ENCODE measurements at places on chromosomes 3 and 15.

DNA sequence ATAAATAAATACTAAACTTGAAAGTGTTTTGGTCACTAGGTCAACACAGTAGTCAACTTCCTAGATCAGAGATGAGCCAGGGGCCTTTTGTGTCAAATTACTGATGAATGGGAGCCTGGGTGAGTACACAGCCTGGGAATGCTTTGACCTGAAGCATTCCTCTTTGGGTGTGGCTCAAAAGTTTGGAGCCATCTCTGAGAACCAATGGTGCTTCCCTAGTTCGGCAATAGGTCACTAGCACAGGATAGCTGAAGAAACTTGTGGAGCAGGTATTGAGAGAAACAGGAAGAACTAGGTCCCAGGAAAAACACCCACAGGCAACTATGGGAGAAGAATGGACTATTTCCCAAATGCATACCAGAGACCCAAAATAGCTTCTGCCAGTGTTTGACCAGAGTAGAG, 56.6 kb upstream of the PLXND1 start:
- DNase-seq, result no peak

DNA sequence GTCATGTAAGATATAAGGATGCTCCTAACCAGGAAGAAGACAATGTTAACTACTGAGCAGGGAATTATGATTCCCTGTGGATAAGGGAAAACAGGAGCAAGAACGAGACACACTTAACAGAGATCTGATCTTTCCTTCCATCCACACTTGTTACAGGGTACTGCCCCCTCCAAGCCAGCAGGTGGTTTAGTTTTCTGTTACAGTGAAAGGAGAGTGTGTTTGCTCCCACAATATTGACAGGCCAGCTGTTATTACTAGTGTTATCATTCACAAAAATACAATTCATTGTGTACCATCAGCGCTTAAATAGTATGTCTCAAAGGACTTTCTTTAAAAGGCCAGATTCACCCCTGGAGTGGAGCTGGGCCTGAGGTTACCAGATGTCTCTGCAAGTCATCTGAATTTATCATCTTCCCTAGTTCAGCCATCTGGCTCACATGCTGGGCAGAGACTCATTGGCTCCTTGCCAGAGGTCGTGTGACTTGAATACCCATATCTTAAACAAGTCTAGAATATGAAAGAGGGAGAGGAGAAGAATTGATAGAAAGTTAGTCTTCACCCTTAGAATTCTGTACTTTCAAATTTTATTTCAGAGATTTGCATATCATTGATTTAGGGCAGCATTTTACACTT, 16.8 kb upstream of the FMN1 start:
- peak; percentile 35 for DNase-seq

DNA sequence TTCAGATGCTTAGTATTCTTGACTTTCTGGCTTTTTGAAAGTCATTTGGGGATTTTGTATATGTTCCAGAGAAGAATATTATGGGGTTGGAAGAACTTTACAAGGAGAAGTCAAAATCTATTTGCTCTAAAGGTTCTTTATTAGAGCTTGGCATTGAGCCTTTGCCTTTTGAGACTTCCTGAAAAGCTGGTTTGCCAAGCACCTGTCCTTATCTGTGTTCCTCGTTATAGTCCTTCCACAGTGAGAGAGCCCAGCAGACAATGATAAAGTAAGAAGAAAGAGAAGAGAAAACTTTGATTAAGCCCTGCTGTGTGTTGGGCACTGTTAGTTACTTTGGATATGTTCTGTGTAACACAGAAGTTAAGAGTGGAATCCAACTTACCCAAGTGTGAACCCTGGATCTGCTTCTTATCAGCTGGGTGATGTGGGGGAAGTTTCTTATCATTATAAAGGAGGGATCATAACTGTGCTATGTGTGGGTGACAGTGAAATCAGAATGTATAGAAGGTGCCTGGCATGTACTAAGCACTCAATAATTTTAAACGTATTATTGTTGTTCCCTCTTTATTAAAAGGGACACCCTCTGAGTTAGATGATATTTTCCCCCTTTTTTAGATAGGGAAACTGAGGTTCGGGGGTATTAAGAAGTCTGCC, 44.3 kb upstream of the POLR2M start:
- DNase-seq, result no peak

DNA sequence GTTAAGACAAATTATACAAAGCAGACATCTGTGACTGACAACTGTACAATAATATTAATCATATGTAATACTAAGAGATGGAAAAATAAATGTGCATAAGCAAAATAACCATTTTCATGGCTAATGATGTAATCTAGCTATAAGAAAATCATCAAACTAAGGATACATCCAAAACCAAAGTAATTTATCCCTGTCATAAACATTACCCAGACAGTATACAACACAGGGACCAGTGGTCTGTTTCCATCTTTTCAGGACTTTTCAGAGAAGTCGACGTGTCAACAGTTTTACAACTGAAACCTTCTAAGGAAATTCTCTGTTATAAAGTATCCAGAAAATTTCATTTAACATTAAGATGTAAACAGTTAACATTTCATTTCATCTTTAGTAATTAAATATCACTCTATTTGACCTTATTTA, 11.0 kb downstream of the THBS1 start:
- no peak for DNase-seq

DNA sequence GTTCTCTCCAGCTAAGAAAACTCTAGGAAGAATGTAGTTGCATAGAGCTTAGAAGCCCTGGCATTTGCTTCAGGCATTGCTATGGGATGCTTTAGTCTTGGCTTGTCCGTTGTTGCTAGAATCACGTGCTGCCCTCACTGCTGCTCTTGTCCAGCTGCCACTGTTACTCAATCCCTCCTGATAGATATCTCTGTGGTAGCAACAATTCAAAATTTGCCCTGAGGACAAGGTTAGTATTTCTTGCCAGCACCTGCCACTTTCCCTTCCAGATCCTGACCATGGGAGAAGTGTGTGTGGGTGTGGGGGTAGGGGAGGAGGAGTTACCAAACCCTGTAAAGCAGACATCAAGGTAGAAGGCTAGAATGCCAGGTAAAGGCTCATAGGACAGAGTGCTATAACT, 113.8 kb downstream of the PPM1L start:
- peak; percentile 33 for DNase-seq

DNA sequence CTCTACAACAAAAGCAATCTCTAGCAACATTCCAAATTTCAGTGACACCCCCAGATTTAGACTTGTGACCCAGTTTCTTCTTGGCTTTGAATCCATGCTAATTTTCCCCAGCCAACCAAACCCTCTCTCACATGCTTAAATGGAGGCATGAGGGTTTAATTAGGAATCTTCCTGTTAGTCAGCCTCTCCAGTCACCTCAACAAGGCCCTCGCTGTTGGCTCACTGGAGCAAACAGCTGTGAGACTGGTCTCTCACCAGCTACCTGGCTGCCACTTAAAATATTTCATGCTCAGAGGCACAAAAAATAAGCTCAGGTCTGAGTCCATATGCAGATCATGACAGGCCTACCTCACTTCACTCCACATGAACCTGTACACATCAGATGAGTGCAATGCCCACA, 630.4 kb upstream of the ADAMTS9 start:
- DNase-seq, result no peak

DNA sequence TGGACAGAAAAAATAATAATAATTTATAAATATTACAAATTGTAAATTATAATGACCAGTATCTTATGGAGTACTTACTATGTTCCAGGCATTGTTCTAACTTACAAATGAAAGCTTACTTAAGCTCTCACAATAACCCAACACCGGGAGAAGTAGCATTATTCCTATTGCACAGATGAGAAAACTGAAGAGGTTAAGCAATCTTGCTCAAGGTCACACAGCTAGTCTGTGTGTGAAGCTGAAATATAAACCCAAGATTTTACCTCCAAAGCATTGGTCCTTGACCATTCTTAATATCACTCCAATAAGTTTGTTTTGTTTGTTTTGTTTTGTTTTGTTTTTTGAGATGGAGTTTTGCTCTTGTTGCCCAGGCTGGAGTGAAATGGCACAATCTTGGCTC, 43.1 kb downstream of the GBE1 start:
- no peak for DNase-seq

DNA sequence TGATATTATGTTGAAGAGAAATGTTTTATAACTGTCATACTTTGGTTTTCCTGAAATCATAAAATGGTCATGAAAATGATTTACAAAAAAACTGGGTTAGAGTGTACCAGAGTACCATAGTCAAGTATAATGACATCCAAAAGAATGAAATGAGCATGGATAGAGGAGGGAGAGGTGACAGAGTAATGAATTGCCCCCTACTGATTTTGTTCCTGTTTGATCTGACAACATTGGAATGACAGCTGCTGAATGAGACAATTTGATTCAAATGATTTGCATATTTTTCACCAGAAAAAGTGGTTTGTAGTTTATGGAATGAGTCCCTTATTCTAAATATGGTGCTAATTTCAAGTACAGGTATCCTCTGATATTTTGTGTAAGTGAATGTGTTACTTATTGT, 271.7 kb downstream of the CNTN4 start:
- DNase-seq, result no peak

DNA sequence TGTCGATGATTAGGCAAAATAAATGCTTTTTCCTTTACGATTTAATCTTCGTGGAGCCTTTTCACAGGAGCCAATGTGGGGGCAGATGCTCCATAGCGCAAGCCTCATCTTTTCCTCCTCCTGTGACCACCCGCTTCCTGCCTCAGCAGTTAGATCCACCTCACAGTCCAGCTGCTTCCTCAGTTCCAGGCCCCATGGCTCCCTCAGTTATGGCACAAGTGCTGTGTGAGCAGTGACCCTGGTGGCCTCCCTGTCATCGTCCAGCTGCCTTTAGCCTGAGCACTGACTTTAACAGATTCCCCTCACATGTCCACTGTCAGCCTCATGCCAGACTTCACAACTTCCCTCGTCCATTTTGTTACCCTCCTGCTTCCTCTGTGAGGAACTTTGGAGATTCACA, 424.6 kb upstream of the GBE1 start:
- DNase-seq, result peak; percentile 29

DNA sequence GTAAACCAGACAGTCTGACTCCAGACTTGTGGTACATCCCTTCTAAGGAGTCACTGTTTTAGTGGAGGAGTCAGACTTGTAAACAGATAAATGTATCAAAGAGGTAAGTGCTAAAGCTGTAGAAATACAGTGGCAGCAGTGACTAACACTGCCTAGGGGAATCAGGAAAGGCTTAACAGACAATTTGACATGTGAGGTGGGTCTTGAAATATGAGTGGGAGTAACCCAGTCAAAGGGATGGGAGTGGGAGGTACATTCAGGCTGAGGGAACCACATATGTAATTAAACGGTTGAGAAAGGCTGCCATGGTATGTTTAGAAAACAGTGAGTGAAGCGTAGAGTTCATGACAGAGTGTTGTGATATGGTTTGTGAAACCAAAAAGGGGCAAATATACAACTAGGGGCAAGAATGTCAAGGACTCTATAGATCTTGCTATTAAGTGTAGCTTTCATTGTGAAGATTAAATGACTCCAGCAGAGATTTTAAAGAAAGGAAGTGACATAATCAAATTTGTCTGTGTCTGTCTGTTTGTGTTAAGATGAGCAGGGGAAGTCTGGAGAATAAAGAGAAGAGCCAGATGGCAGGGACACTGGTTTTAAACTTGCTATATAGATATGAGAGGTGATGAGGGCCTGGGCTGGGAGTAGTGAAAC, 11.2 kb upstream of the ALCAM start:
- DNase-seq, result no peak
